Stimulated activated CD8-positive, alpha-beta memory T cell treated with anti-CD3 and anti-CD28 coated beads, Interleukin-15, amount 100 ng/mL, for 24 hours (primary cell): ENCODE measurements at places on chromosomes 11 and 22.

GRCh38 chr11:61616434-61616833, 35.6 kb upstream of the SYT7 start:
- no peak for DNase-seq

DNA sequence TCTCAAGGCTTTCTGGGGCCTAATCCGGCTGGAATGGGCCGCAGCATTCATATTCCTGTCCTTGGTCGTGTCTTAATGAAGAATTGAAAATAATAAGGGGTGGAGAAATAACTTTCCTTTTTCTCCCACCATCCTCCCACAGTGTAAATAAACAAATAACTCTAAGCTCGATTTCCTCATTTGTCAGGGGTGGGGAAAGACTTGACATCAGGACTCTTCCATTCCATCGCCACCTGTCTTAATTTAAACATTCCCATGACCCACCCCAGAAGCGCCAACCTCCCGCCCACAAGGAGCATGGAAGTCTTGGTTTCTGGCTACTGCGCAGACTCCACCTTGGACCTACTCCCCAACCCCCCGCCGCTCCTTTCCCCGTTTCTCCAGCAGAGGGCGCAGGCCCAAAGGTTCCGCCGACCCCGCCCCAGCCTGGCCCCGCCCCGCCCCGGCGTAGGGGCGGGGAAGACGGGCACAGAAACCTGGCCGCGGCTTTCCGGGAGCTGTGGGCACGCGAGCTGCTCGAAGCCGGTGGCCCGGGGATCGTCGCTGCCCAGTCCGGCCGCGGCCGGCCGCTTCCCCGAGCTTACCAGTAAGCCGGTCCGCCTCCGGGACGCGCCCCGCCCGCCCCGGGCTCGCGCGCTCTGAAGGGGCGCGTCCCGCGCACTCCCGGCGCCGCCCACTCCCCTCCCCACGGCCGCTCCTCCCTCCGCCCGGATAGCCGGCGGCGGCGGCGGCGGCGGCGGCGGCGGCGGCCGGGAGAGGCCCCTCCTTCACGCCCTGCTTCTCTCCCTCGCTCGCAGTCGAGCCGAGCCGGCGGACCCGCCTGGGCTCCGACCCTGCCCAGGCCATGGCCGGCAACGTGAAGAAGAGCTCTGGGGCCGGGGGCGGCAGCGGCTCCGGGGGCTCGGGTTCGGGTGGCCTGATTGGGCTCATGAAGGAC, at the start of gene CBL:
Gene CBL, plus strand, starts transcription at position 766 of the 937 bp plus-strand sequence. Its CDS starts 79 bp downstream, at position 845.
- peak; percentile 100 for DNase-seq

DNA sequence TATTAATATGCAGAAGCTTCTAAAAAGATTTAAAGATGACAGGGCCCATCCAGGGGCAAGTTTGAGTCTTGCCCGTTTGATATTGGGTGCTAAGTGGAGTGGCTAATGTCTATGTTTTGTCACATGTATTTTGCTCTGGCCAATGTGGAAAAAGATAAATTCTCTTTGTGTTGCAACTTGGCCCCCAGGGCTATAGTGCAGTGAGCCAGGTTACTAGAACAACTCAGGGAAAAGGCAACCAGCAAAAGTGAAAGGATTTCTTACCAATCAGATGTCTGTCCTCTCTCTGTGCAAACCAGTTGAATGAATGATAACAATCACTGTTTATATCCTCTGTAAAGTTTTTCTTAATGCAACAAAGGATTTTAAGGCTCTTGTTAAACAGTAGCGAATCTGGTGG, 4.6 kb upstream of the CLNS1A start:
- no peak for DNase-seq

- no peak for DNase-seq
Measured at GRCh38 chr22:19639610-19640135, 74.6 kb upstream of the SEPTIN5 start.

DNA sequence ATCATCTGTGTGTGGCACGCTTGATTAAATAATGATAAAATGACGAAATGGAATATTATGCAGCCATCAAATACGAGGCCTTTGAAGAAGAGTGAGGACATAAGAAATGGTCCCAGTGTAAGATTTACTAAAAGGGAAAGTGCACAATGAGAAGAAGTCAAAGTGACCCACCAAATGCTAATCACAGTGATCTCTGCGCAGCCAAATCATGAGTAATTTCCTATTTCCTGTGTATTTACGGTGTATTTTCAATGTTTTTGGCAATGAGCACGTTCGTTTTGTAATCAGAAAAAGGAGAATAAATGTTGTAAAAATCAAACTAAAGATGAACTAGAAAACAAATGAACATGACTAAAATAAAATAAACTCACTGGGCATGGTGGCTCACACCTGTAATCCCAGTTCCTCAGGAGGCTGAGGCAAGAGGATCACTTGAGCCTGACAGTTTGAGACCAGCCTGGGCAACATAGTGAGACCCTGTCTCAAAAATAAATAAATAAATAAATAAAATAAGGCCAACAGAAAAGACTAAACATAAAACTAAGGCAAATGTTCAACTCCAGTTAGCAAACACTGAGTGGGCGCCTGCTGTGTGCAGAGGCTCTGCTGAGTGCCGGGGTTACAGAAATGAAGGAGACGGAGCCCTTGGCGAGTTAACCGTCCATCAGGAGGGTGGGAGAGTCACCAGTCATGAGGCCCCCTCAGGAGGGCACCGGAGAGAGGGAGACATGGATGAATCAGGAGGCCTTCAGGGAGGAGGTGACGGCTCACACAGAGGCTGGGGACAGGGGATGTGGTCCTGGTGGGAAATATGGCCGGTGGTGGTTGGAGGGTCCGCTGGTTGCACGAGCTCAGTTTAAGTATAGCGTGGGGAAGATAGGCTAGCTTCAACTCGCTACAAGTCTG, 26.0 kb upstream of the CBX7 start:
- DNase-seq: no peak

DNA sequence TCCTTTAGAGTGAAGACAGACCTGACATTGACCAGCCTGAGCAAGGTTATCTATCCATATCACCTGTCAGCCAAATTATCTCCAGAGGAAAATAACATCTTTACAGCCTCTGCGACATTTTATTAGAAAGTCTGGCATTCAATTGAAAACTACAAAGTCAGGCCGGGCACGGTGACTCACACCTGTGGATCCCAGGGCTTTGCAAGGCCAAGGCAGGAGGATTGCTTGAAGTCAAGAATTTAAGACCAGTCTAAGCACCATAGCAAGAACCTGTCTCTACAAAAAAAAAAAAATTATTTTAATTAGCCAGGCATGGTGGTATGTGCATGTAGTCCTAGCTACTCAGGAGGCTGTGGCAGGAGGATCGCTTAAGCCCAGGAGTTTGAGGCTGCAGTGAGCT, 141.6 kb downstream of the RCN1 start:
- no peak for DNase-seq

GRCh38 chr11:92739041-92739440, 230.4 kb upstream of the MTNR1B start:
- no peak for DNase-seq

DNA sequence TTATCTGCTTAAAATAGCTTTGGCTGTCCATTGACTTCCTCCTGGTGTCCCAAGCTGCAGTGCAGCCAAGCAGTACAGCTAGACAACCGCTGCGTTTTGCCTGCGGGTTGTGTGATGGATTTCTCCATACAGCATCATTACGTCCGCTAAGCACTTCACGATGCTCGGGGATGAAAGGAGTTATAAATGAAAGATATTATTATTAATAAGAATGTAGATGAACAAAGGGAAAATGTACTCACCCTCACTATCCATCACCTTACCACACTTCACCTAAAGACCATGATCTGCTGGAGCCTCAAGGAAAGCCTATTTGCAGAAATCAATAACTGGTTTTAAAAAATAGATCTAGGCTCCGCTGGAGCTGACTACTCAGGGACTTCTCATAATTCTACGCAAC, 509.1 kb downstream of the OPCML start:
- no peak for DNase-seq

- DNase-seq: no peak
Measured at GRCh38 chr22:44529827-44530523, 31.9 kb upstream of the RTL6 start.

DNA sequence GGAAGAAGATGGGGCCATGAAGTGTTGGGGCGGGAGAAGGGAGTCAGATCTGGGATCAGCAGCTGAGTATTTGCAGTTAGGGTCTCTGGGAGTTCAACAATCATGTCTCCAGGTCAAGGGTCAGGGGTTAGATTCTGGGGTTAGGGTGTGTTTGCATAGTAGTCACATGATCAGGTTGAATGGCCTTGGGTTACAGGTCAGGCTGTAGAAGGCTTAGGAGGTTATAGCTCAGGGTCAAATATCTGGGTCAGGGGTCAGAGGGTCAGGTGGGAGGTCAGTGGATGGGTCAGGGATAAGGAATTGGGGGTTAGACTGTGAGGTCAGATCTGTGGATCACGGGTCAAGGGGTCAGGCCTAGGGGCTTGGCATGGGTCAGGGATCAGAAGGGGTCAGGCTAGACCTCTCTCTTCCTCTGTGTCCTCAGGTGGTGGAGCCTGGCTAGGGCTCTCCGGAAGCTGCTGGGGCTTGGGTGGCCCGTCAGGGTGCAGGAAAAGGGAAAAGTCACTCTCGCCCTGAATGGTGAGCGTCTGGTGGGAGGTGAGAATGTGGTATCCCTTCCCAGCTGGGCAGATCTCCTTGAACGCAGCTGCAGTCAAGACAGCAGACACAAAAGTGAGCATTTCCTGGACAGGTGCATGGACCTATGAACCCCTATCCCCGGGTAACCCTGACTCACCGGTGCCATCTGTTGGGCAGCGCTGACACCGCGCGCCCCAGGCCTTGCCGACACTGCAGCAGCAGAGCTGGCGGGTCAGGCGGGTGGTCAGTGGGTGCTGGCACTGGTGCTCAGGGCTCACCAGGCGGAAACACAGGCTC, 6.4 kb downstream of the LTBP3 start:
- DNase-seq: no peak

DNA sequence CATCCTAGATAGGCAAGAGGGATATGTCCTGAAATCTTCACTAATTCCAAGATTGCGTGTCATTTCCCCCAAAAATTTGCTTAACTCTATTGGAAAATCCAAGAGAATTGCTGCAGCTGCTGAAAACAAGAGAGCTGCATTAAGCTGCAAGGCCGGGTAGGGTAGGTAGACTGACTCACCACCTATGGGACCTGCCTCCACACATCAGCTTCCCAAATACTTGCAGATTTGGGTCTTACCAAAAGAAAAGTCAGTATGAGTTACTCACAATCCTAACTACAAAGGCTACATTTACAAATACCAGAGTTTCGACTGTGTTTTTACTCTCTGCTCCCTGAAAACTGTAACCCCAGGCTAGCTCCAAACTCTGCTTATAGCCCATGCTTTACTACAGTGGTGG, 142.5 kb upstream of the TEAD1 start:
- no peak for DNase-seq

DNA sequence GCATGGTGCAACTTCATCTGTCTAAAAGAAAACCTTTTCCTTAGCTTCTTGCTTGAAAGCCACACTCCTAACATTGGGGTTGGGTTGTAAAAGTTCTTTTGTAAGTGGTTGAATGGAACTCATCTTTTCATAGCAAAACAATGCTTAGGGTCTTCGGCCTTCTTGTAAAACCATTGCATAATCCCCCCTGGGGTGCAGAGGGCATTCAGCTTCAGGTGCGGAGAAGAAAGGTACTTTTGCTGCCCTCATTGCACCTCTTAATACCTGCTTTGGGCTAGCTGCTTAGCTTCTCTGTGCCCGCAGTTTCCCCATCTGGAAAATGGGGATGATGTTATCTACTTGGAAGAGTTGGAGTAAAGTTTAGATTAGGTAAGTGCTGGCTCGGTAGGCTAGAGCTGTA, 10.1 kb downstream of the TEAD1 start:
- DNase-seq: no peak

DNA sequence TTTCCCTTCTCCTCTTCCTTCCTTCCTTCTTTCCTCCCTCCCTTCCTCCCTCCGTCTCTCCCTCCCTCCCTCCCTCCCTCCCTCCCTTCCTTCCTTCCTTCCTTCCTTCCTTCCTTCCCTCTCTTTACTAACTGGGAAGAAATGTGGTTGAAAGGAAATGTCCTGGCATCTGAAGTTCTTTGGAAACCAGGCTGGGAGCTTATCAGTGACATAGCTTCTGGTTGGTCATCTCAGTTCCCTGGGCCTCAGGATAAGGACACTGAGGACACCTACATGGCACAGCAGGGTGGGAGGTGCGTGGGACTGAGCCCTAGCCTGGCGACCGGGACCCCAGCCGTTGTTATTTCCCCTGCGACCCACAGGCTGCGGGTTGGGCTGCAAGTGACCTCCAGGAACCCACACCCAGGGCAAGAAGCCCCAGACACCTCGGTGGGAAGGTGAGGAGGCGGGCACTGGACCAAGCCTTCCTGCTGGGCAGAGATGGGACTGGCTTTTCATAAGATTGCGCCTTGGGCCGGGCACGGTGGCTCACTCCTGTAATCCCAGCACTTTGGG, 1486.5 kb downstream of the TBC1D22A start:
- no peak for DNase-seq

GRCh38 chr22:21686634-21687393, 21.0 kb downstream of the PPIL2 start:
- DNase-seq: no peak

- no peak for DNase-seq
Measured at GRCh38 chr22:30542811-30543188, 3.7 kb downstream of the SEC14L6 start.

GRCh38 chr11:64230985-64231365, 627 bp downstream of the DNAJC4 start:
- DNase-seq: no peak

GRCh38 chr11:9571071-9571762, 2.3 kb upstream of the WEE1 start:
- DNase-seq: no peak

DNA sequence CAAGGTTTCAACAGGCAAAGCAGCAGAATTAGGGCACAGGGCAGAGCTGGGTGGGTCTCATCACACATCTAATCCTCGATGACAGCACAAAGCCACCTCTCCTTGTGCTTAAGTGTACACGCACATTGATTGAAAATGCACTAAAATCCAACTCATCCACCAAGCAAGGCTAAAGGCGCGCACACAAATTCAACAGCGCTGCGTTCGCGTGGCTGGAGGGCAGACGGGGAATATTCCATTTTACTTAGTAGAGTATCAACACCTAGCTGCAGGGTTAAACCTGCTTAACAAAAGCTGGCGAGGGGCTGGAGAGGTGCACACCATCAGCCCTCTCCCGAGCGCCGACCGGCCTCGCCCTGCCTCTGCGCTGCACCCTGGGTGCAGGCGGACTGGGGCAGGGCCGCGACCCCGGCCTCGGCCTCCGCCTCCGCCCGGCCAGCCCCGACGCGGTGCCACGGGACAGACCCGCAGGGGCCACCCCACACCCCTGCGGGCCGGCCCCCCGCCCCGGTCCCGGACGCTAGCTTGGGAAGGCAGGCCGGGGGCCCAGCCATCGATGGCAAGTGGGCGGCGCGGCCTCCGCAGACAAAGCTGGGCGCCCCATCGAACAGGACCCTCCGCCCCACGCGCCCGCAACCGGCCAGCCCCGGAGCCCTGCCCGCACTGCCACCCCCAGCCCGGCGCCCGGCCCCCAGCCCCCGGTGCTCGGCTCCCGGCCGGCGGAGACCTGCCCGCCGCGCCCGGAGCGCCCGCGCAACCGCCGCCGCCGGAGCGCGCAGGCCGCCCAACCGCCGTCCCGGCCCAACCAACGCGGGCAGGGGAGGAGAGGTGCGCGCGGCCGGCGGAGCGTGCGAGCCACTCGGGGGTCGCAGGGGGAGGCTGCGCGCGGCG, 929 bp downstream of the PRDM10 start:
- peak; percentile 1 for DNase-seq
